ENCODE measurements at places on chromosomes 16 and 17.

- no peak for DNase-seq
These were observed 223.0 kb downstream of the GSG1L start for GRCh38 chr16:27840311-27841060.

DNA sequence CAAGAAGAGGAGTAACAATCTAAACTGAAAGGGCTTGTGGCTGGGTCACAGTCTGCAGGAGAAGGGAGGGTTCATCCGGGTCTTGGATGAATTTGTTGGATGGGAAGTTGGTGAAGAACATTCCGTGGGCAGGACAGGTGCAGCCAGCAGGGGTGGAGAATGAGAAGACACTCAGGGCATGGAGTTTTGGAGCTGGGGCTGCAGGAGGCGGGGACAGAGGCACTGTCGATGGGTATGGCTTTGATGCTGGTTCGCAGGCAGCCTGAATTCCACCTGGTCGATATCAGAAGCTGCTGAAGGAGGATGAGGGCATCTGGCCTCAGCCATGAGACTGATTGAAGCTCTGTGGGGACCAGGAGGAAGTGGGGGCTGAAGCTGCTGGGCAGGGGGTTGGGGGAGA, 36.1 kb upstream of the CBFA2T3 start:
- DNase-seq, result no peak

DNA sequence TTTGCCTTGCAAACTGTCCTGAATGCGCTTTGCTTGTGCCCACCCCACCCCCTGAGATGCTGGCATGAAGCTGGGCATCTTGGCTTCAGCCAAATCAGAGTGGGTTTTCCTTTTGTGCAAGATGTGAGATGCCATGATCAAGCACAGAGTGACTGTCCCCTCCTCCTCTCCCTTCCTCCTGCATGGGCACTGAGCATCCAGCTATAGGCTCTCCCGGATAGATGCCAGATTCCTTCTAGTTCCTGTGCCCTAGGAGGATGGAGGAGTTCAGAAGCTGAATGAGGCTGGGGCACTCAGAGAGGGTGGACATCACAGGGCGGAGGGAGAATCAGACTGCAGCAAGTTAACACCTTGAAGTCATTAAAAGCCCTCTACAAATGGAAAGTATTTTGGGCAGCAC, 384.1 kb upstream of the CCL2 start:
- DNase-seq, result no peak

DNA sequence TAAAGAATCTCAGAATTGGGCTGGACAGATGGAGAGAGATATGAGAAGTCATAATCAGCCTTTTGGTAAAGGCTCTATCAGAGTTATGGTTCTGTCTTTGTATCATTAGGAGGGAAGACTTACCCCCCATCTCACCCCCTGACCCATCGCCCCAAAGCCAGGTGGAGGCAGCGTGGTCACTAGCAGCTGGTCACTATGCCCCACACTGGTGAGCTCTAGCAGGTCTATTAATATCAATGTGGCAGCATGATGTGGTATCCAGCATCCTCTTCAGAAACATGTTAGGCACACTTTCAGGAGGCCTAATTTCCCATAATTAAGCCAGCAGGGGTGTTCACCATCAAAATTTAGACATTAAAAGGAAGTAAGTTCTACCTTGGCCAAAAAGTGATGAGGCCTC, 183.8 kb upstream of the COX10 start:
- no peak for DNase-seq

DNA sequence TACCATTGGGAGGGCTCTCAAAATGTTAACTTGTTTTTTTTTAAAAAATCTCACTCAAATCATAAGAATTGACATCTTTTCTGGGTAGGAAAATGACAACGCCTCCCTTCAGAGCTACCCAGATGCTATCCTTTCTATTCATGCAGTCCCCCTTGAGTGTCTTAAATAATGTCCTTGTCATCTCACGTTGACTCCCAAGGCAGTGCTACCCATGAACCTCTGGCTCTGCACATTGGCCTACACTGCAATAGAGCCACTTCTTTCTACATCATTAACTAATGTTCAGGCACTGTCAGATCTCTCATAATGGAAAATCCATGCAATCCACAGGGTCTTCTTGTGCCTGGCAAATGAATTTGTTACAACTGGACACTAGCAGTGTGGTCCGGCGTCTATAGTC, 569.8 kb upstream of the ZFHX3 start:
- no peak for DNase-seq

DNA sequence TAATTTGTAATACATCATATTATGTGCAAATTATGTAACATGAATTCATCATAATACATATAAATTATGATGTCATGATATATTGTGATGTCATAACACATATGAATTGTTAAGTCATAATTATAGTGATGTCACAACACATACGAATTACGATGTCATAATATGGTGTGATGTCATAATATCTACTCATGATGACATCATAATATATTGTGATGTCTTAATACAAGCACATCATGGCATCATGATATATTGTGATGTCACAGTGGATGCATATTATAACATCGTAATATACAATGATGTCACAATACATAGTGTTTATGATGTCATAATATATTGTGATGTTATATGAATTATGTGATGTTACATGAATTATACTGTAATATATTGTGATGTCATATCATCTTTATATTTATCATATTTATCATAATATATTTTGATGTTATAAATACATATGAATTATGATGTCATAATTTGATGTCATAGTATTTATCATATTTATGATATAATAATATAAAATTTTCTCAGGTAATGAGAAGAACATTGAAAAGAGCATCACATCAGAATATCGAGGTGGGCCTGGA, 1793.0 kb downstream of the TP53TG3F start:
- no peak for DNase-seq

DNA sequence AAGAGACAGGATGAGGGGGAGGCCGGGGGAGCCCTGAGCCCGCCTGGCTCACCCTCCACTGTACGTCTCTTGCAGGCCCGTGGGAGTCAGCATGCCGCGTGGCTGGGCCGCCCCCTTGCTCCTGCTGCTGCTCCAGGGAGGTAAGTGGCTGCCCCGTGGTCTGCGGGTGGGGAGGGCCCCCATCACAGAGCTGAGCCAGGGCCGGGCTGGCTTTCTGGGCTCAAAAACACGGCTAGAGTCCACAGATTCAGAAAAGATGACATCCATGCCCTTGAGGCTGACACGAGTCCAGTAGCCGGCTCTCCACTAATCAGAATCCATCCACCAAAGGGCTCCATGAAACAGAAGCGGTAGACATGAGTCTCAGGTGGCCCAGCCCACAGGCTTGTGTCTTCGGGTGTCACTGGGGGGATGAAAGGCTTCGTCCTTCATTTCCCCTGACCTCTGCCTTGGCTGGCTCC, 28.0 kb downstream of the IL21R start:
- no peak for DNase-seq

- peak; percentile 17 for DNase-seq
These were observed 40.7 kb downstream of the ACTG1 start for GRCh38 chr17:81471818-81472456.

GRCh38 chr16:65793781-65794180, 572.7 kb upstream of the CDH5 start:
- DNase-seq, result no peak

DNA sequence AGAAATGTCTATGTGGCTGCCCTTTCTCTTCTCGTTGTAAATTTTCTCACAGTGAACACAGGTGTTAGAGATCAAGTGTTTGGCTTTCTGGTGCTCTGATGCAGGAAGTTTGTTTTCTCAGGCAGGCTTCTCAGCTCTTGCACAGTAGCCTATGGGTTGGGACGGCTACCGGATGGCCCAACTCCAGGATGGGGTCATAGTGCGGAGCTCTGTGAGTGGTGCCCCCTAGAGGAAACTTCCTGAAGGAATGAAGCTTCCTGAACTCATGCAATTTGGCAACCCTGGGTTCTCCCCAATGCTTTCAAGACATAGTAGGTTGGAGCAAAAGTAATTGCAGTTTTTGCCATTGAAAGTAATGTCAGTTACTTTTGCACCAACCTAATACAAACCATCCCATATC, 407.5 kb upstream of the HSBP1 start:
- no peak for DNase-seq

- DNase-seq, result no peak
These were observed 18.0 kb upstream of the TRIM37 start for GRCh38 chr17:59124665-59125064.

DNA sequence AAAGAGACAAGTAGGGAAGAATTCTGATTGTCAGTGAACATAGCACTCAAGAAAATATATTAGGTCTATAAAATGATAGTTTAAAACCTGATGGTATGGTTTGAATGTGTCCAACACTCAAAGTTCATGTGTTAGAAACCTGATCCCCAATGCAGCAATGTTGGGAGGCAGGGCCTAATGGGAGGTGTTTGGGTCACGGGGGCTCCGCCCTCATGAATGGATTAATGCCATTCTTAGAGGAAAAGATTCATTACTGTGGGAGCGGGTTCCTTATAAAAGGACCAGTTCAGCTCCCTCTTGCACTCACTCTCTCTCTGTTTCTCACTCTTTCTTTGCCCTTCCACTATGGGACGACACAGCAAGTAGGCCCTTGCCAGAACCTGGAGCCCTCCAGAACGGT, 41.5 kb upstream of the SLC47A1 start:
- DNase-seq, result no peak

- DNase-seq, result peak; percentile 82
These were observed 9.0 kb downstream of the VPS9D1 start for GRCh38 chr16:89711601-89712273.

- DNase-seq, result no peak
These were observed 28.3 kb upstream of the GPR139 start for GRCh38 chr16:20102021-20102420.

- DNase-seq, result no peak
These were observed 7.1 kb downstream of the CTRB1 start for GRCh38 chr16:75225678-75226515.

GRCh38 chr17:15951368-15952047, 6.6 kb downstream of the ADORA2B start:
- DNase-seq, result no peak

- DNase-seq, result no peak
These were observed 83.6 kb downstream of the C16orf78 start for GRCh38 chr16:49457196-49457595.

DNA sequence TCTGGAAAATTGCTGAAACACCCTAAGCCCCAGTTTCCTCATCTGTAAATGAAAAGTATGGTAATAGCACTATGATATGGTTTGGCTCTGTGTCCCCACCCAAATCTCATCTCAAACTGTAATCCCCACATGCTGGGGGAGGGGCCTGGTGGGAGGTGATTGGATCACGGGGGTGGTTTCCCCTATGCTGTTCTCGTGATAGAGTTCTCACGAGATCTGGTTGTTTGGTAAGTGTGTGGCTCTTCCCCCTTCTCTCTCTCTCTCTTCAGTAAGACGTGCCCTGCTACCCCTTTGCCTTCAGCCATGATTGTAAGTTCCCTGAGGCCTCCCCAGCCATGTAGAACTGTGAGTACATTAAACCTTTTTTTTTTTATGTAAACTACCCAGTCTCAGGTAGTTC, 490.7 kb downstream of the TMEM114 start:
- no peak for DNase-seq

DNA sequence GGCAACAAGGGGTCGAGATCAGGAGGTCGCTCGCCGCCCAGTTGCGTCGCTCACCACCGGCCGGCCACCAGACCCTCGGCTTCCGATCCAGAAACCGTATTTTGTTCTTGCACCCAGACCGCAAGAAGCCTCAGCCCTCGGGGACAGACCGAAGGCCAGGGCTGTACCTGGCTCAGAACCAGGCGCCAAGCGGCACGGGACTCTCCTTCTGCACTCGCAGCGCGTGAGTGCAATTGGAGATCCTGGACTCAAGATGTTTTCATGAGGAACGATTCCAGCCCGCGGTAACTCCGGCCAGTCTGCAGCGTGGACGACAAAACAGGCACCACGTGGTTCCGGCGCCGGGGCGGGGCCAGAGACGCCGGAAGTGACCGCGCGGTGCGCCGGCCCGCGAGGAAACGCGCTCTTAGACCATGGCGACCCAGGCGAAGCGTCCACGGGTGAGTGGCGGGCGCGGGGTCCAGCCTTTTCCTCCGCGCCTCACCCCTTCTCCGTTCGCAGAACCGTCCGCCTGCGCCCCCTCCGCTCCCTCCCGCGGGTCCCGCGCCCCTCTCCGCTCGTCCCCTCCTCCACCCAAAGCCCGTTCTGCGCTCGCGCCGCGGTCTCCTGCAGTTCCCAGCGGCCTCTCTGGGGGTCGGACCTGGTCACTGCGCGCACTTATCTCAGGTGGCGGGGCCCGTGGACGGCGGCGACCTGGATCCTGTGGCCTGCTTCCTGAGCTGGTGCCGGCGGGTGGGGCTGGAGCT, at the start of gene SETD6:
Gene SETD6, plus strand, starts transcription at position 393 of the 746 bp plus-strand sequence. Its CDS starts 21 bp downstream, at position 414.
- DNase-seq, result peak; percentile 74

GRCh38 chr16:1509307-1510221, 16.4 kb downstream of the TELO2 start:
- DNase-seq, result no peak

GRCh38 chr16:84527532-84528269, 23.2 kb upstream of the MEAK7 start:
- no peak for DNase-seq

GRCh38 chr16:20253825-20254224, 73.5 kb downstream of the GP2 start:
- DNase-seq, result no peak

- DNase-seq, result no peak
These were observed 394.9 kb upstream of the TNRC6C start for GRCh38 chr17:77563439-77564102.

GRCh38 chr16:1279945-1280589, 24.2 kb downstream of the TPSD1 start:
- no peak for DNase-seq

- no peak for DNase-seq
These were observed 76.7 kb downstream of the PLD6 start for GRCh38 chr17:17129466-17129865.

DNA sequence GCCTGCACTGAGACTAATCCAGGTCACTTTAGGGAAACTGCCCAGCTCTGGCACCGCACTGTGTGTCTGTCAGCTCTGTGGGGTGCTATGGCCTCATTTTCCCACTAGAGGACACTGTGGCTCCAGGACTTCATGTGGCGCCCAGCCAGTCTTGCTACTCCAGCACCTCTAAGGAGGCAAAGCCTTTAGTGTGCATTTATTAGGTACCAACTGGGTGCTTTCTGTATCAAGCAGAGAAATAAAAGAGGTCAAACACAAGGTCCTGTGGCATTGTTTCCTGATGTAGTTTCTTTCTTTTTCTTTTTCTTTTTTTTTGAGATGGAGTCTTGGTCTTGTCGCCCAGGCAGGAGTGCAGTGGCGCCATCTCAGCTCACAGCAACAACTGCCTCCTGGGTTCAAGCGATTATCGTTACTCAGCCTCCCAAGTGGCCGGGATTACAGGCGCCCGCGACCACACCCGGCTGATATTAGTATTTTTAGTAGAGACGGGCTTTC, 12.5 kb upstream of the RHBDL3 start:
- peak; percentile 51 for DNase-seq

- DNase-seq, result no peak
These were observed 146.3 kb downstream of the CMIP start for GRCh38 chr16:81590714-81591544.

GRCh38 chr16:564690-565418, 2.0 kb upstream of the NHLRC4 start:
- DNase-seq, result no peak

DNA sequence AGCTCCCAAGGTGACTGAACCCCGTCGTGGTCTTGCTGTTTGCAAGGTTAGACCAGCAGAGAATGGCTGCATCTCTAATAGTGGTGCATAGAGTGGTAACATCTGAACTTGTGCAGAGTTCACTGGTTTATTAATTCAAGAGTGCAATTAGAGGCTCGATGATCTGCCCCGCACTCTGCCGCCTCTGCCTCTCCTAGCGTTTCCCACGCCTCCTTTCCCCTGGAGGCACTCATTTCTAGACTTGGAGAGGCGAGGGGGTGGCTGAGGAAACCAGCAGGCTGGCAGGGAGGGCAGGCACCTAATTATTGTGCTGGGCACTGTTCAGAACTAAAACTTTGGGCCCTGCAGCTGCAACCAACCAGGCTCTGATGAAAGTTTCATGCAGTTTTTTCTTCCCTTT, 363.5 kb upstream of the EEF2KMT start:
- no peak for DNase-seq

All from CD4-positive, alpha-beta T cell treated with Interleukin-17A for 4 hours (primary cell).